ENCODE measurements at places on chromosomes 7 and 10.
A peak's percentile ranks its signal among the peaks of the same experiment; 100 is the strongest.

DNA sequence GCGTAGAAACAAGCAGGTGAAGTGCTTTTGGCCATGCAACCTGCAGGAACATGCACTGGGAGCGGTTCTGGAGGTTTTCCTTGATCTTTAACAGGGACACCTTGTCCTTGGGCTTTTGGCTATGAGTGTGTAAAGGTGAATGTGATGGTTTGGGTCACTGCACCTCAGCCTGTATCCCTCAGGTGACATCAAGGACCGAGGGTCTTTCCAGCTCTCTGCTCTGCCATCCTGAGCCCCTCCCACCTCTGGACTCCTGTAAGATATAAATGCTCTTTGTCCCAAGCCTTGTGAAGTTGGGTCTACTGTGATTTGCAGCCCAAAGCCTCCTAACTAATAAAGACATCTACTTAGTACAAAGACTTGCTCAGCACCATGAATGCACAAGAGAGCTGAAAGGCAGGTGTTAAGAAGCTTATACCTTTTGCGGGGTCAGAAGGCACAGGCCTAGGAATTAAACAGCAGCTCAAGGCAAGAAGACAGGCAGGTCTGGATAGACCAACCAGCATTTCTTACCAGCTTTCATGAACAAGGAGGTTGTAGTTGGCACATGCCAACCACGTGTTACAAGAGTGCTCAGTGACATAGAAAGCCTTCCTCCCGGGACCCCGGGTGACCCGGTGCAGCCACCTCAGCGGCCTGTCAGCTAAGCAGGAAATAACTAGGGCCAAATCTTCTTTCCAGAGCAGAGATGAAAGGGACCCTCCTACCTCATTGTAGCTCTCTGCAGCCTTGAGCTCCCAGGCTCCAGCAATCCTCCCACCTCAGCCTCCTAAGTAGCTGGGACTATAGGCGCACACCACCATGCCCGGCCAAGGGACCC, 89.9 kb downstream of the CARD11 start:
- DNase-seq, result peak; percentile 46

- DNase-seq, result no peak
Measured at GRCh38 chr7:4527988-4528636, 154.0 kb upstream of the FOXK1 start.

DNA sequence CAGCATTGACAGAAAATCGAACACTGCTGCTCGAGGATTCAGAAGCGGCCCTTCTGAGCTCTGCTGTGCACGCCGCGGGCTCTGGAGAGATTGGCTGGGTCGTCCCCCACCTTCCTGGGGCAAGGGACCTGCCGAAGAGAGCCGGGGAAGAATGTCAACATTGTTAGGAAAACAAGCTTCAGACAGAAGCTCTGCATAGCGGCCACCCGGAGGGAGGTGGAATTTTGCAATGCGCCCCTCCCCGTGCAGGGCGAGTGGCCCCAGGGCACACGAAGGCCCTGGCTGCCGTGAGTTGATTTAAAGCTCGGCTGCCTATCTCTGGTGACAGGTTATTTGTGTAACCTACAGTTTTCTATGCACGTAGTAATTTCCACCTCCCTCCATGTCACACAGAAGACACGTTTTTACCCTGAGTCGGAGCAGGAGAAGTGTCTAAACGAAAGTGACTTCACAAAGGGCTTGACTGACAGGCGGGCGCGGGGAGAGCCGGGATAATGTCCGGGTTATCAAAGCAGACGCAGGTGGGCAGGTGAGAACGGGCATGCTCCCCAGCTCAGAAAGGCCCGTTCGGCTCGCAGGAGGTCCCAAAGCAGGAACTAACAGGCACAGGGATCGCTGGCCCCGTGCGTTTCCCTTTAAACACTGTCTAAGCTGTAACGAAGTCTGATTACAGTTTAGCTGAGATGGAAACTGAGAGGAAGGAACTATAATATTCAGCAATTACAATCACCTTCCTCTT, 84.6 kb downstream of the PDGFA start:
- DNase-seq, result no peak

GRCh38 chr10:79475877-79476276, 30.5 kb upstream of the ZCCHC24 start:
- DNase-seq, result no peak

- peak; percentile 13 for DNase-seq
Measured at GRCh38 chr7:44964831-44965440, 13.9 kb downstream of the MYO1G start.

DNA sequence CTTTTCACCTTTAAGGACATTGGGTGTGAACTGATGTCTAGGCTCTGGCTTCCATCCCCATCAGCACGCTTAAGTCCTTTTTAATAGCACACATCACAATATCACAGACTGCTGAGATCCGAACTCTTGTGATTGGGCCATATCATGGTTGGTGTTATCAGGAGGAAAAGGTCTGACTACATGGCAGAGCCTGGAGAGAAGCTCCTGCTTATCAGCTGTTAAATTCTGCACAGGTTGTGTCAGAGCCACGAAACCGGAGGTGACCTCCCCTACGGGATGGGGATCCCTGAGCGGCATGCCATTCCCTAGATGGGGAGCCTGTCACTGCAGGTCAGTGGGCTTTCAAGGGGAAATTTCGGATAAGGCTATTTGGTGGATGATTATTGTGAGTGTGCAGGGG, 182.4 kb downstream of the INHBA start:
- DNase-seq, result no peak

- DNase-seq, result no peak
Measured at GRCh38 chr7:2573761-2574160, 15.0 kb downstream of the IQCE start.

- DNase-seq, result no peak
Measured at GRCh38 chr10:44898665-44899064, 12.5 kb upstream of the TMEM72 start.

DNA sequence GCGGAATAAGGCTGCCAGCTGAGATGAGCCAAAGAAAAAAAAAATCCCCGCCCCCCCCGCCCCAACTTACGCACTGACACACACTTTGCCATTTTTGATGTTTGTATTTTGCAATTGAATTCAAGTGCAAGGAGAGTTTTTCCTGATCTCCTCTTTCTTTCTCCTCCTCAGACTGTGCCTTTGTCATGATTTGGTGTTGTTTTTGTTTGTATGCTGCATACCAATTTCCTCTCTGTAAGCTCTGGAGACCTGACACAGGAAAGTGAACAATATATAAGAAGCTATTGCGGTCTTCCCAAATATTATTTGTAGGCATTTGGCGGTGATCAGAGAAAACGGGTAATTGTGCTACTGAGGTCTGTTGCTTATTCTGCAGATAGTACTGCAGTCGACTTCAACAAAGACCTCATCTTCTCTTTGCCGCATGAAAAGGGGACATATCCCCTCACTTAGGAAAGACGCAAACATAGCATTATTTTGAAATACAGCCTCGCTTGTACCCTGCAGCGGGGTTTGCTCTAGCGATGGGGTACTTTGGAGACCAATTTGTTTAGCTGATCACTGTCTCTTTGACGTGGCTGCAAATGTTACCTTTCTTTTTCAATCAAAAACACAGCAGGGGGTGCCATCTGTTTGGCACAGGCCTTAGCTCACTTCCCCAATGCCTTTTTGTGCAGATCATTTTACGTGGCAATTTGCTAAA, 206.6 kb downstream of the SKAP2 start:
- no peak for DNase-seq

DNA sequence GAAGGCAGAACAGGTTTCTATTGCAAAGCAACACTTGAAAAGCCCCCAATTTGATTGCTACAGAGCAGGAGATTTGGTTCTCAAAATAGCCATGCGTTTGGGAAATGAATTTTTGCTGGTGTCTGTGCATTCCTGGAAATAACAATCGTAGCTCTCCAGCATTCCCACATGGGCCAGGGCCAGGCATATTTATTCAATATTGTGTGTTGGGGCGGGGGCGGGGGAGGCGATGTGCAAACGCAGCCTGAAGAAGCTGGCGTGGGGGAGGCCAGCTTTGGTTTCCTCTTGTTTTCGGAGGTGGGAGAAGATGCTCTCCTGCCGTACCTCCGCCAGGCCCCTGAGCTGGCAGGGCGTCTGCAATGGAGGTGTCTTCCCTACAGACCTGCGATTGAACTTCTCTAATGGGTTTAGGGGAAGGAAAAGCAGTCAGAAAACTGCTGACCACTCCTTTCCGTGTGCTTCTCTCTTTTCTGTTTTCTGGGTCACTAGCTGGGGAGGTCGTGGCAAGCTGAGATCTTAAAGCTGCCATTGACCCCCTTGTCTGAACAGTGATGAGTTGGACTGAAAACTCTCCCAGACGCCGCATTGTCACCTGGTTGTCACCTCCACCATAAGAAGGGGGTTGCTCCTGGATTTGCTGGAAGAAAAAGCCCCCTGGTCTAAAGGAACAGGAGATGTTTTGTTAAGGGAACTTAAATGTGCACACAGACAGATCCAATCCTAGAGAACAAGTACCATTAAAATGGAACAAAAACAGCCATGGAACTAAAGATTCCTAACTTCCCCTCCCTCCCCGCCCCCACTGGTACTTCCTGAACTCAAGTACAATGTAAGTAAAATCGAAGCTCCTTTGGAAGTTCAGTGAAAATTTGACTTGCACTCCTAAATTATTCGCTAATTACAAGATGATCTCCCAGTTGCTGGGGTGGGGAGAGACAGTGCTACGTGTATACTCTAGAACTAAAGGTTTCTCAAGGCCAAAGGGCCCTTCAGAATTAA, 56.4 kb upstream of the HABP2 start:
- DNase-seq, result no peak

DNA sequence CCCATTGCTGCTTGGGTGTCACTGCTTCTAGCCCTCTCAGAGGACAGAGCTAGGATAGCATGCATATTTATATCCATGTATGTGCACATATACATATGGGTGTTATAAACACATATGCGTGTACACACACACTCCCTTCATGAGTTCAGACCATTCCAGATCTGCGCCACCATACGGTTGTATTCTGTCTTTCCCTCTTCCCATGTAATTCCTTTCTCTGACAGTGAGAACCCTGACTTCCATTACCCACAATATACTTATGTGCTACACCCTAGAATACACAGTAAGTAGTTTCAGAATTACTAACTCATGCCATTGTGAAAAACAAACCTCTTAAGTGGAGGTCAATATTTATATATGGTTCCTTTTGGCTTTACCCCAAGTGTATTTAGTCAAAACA, 116.6 kb upstream of the SAMD8 start:
- DNase-seq, result no peak

DNA sequence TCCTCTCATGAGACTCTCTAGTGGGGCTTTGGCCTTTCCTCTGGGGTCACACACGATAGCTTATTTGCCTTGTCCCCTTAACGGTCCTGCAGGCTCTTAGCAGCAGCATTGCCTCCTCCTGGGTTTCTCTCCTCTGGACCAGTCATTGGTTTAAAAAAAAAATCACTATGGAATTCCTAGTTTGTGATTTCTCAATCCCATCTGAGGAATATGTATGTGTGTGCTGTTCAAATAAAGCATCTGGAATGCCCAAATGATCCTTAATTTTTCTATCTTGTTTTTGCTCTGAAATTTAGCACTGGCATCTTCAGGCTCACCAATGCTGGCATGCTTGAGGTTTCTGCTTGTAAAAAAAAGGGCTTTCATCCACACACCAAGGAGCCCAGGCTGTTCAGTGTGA, 30.5 kb downstream of the ACTA2 start:
- DNase-seq, result no peak

GRCh38 chr10:23019633-23020032, 75.7 kb upstream of the MSRB2 start:
- no peak for DNase-seq

DNA sequence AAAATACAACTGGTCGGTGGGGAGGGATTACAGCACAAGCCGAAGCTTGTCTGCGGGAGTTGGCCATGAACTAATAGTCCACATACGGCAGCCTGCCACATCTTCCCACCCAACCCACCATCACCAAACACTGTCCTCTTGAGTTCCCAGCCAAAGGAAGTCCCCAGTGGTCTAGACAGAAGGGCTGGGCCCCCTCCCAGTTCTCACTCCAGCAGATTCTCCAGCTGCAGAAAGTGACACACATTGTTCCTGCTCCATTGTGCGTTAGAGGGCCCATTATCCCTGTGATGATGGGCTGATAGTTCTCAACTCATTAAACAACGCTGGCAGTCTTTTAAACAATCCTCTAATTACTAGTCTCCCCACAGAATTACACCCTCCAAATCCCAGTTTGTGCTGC, 148.0 kb downstream of the FGFR2 start:
- no peak for DNase-seq

GRCh38 chr10:31148951-31149350, 117.3 kb upstream of the ZNF438 start:
- no peak for DNase-seq

- no peak for DNase-seq
Measured at GRCh38 chr10:78470267-78471103, 436.8 kb downstream of the RPS24 start.

GRCh38 chr7:135129579-135129978, 18.3 kb upstream of the TMEM140 start:
- DNase-seq, result no peak

DNA sequence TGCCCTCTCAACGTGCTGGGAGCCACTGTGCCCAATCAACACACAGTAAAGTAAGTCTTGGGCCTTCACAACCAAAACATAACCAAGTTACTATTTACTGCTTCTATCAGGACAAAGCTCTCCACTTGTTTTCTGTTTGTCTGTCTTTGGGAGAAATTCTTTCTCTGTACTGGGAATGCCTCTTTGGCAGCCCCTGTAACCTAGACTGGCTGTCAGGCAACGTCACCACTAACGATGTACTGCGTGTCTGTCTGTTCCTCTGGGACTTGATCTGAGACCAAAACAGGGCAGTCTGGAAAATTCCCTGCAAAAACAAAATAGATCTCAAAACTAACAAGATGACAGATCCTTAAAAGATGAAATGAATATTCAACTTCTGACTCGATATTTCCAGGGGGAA, 113.0 kb downstream of the SMURF1 start:
- no peak for DNase-seq

DNA sequence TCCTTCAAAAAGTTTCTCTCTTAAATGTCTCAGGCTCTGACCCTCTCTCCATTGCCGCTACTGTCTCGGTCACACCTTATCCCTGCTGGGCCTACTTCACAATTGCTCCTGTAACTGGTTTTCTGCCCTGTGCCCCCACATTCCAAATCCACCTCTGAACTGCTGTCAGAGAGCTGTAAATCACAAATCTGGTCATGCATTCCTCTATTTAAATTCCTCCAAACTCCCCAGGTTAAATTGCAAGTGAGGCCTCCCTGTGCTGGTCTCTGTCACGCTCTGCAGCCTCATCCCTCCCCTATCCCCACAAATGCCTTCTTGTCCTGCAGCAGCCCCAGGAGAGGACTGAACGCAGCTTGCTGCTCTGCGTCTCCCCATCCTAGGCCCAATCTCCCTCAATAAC, 40.4 kb upstream of the CDCA7L start:
- no peak for DNase-seq

GRCh38 chr7:31382722-31383121, 42.2 kb upstream of the NEUROD6 start:
- no peak for DNase-seq

Data from T-helper 2 cell (primary cell).